ENCODE measurements at places on chromosomes 12 and 14.

- peak; percentile 74 for DNase-seq
Observed at GRCh38 chr14:29663281-29663801, 264.3 kb downstream of the PRKD1 start.

GRCh38 chr14:53432378-53432802, 279.3 kb upstream of the DDHD1 start:
- DNase-seq: peak; percentile 84

- no peak for DNase-seq
Observed at GRCh38 chr14:63933110-63933509, 80.3 kb downstream of the SYNE2 start.

- DNase-seq: no peak
Observed at GRCh38 chr14:35343702-35344101, 51.5 kb downstream of the PSMA6 start.

GRCh38 chr14:71803539-71804260, 128.5 kb upstream of the RGS6 start:
- no peak for DNase-seq

DNA sequence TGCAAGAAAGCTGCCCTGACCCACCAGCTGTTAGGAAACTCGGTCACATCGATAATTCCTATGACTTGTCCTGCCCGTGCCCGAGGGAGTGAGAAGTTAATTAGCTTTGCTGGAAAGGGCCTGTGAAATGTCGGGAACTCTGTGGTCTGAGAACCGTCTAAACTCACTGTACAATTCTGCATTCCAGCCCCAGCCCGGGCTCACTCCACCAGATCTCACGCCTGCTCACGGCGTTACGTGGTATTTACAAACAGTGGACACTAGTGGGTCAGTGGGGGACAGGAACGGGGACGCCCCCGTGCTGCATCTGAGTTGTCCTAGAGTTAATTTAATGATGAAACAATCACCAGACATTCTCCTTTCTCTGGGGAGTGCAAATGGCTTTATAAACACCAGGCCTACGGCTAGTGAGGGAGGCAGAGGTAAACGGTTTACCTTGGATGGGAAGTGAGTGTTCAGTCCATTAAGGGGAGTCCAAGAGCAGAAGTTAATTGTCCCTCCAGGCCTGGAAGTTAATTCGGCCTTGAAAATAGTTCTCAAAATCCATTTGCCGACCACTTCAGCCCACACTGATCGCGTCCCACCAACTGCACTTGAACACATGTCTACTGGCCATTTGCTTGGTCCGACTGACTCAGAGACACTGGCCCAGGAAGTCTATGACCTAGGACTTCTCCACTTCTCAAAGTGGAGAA, 93.5 kb upstream of the MED13L start:
- no peak for DNase-seq

DNA sequence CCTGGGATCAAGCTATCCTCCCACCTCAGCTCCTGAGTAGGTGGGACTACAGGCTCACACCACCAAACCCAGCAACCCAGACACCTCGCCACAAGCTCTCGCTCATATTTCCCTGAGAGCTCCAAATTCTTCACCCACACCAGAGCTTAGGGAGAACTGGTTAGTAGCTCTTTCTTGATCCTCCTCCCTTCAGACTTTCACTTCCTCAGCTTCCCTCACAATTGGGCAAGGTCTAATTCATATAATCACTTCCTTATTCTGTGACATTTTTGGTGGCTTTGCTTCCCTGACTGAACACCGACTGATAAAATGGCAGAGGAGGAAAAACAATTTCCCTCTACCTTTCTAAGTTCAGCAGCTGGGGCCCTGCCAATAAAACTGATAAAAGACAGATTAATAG, 88.5 kb downstream of the GXYLT1 start:
- DNase-seq: no peak

DNA sequence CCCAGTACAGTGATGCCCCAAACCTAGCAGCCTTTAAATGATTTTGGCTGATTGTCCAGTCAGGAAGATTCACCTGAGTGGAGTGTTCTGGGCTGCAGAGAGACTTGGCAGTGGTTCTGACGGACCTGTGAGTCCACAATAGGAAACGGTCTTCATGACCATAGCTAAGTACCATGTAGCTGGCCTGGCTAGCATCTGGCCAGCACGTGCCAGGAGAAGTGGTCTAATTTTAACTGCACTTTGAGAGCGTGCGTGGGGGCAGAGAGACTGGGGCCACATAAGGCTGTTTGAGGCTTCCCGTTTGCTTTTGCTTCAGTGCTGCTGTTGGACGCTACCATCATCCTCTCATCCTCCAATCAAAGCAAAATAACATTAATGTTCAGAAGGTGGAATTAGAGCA, 54.7 kb downstream of the PPM1A start:
- DNase-seq: no peak

GRCh38 chr14:85451421-85451820, 78.5 kb upstream of the FLRT2 start:
- no peak for DNase-seq

GRCh38 chr14:32639208-32639607, 299.5 kb upstream of the NPAS3 start:
- DNase-seq: no peak

DNA sequence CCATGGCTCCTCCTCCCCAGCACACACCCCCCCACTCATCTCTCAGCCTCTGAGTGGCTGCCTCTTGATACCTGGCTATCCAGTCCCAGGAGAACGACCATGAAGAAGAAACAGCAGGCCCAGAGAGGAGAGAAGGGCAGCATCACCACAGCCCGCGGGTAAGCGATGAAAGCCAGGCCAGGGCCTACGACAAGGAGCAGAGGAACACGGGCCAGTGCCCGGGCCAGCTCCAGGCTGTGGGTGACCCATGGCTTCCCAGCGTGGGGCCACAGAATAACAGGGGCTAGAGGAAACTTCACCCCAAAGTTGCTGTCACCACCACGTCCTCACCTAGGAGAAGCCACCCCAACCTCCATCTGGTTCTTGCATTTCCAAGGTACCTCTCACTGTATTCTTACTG, 10.4 kb upstream of the SLC6A12 start:
- DNase-seq: no peak

DNA sequence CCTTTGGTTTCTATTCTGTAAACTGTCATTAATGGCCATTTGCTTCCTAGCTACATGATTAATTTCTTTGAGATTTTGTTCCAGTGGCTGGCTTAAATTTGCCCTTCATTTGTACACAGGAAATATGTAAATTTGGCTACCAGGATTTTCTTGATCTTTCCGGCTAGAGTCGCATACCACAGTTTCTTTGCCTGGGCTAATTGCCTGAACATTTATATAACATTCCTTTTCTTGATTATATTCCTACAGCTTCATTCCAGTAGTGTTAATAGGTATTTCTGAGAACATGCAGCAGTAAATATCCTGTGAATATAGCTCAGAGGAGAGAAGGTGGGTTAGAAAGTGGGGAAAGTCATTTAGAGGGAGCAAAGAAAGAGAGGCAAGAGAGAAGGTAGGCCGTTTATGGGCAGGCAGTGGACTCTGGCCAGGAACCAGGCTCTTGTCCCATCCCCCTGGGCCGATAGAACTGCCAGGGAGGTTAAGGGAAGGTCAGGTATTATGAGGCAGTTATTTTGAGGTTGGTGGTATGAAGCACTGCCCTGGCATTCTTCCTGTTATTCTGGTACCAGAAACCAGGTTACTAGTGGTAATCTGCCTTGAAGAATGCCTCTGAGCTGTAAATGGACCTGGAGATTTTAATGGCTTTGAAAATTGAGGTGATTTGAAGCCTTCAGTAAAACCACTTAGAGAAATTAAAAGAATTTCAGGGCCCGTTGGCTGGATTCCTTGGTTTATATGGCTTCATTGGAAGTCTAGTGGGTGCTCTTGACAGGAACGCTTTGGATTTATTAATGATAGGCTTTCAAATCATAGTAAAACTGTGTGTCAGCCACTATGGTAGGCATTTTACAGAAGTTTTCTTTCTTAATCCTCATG, 4.4 kb downstream of the RNF10 start:
- DNase-seq: no peak

DNA sequence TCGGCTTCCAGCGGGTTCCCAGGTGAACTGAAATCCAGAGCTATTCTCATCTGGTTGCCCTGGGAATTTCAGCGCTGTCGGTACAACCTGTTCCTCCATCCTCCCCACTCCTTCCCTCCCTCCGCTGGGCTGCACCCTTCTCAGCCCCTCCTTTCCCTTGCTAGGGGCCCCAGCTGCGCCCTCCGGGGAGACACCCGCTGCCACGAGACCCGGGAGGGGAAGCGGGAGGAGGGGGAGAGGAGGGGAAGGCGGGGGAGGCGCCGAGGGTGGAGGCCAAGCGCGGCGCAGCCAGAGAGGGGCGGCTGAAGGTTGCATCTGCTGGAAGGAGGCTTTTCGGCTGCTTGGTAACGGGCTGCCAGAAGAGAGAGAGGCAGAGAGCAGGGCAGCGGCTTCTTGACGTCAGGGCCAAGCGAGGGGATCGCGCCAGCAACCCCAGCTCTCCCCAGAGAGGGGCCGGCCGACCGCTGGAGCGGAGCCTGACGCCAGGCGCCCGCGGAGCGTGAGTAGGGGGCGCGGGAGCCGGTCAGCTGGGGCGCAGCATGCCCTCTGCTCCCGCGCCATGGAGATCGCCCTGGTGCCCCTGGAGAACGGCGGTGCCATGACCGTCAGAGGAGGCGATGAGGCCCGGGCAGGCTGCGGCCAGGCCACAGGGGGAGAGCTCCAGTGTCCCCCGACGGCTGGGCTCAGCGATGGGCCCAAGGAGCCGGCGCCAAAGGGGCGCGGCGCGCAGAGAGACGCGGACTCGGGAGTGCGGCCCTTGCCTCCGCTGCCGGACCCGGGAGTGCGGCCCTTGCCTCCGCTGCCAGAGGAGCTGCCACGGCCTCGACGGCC, at the start of gene KCNA5:
Gene KCNA5 (plus strand): TSS at position 291 of the 831 bp plus-strand sequence. CDS start 269 bp downstream, at position 560.
- peak; percentile 74 for DNase-seq

GRCh38 chr12:106297681-106298080, 4.9 kb upstream of the TCP11L2 start:
- peak; percentile 75 for DNase-seq

GRCh38 chr12:39872425-39872824, 233.5 kb downstream of the SLC2A13 start:
- DNase-seq: no peak

DNA sequence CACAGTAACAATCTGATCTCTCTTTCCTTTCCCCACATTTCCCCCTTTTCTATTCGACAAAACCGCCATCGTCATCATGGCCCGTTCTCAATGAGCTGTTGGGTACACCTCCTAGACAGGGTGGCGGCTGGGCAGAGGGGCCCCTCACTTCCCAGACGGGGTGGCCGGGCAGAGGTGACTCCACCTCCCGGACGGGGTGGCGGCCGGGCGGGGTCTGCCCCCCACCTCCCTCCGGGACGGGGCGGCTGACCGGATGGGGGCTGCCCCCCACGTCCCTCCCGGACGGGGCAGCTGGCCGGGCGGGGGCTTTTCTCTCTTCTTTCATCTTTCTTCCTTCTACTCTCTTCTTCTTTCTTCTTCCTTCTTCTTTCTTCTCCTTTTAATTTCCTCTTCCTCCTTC, 1.3 kb upstream of the NUBPL start:
- no peak for DNase-seq

GRCh38 chr12:46455648-46456352, 83.2 kb upstream of the SLC38A2 start:
- no peak for DNase-seq

- DNase-seq: no peak
Observed at GRCh38 chr14:87325741-87326140, 667.2 kb downstream of the GALC start.

DNA sequence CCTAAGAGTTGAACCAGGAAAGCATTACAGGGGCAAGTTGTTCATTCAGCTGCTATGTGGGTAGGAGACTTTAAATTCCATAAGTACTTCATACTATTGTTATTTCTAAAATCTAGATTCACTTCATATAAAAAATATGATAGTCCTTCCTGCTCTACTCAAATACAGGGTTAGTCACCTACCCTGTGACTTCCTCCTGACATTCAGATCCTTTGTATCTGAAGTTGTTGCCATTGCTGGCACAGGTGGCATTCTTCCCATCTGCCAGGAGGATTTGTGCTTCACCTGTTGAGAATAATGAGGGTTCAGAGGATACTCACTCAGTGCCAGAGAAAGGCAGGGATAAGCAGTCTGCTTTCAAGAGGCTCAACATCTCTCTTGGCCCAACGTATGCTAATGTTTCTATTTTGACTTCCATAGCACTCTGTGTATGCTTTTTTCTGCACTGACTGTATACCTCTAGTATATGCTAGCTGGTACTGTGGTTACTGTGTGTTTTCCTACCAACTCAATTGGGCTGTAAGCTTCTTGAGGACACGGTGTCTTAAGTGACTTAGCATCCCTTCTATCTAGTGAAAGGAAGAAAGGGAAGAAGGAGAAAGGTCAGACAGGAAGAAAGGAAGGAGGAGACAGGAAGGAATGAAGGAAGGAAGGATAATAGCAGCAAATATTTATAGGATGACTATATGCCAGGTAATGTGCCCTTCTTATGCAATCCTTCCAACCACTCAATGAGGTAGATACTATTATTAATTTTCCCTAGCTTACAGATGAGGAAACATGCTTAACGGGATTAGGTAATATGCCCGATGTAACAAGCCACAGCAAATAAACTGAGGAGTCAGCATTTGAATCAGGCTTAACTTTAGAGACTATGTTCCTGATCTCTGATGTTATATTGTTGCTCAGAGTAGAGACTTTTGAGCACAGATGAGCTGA, 38.5 kb upstream of the FGF6 start:
- no peak for DNase-seq

GRCh38 chr12:20555771-20556170, 139.4 kb upstream of the SLCO1C1 start:
- DNase-seq: no peak

DNA sequence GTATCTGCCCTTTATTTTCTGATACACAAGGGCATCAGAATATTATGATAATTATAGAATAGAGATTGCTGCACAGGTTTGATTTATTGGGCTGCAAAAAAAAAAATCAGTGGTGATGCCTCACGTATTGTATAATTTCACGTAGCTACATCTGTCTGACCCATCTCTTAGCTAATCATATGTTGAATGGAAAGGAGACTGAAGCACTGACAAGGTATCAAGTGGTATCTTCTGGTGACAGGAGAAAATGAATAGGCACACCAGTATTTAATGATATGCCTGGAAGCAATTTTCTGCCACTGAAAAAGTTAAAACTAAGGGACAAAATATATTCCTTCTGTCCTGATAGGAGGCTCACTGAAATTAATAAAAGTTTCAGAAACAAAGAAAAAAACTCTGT, 837.2 kb upstream of the FBXO33 start:
- DNase-seq: no peak

GRCh38 chr14:58332561-58332960, 34.2 kb downstream of the ARID4A start:
- no peak for DNase-seq

DNA sequence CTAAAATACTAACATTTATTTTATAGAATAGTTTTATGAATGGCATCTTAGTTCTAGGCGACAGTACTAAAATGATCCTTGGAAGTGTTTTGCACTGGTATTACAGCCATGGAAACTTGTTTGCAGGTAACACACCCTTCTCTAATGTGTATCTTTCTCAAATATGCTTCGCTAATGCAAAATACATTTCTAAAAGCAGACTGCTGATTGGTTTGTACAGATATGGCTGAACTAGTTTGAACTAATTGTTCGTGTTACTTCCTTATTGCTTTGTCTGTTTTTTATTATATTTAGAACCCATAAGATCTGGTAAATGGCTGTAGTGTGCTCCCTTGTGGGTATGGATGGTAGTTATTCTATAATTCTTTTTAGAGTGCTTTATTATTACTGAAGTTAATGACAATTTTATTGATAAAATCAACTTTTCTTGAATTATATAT, 53.0 kb downstream of the ATF7IP start:
- DNase-seq: no peak

- DNase-seq: no peak
Observed at GRCh38 chr14:34956931-34957330, 25.9 kb upstream of the SRP54 start.

All from GM23338 (cell line).